BJ (cell line): ENCODE measurements at places on chromosomes 13 and 19. TPM values are rescaled to one million over a fixed set of nuclear protein-coding genes. Genes with fewer than 3 reads are reported as not detected.

Gene CCDC169
- polyA plus RNA-seq, result 0.28 and 0.93 TPM in 2 replicates

Gene DACT3
- polyA plus RNA-seq, result 6.2 and 7.1 TPM in 2 replicates

Gene CGB1
- polyA plus RNA-seq, result not detected in 2 replicates

Gene KIR2DL4
- polyA plus RNA-seq, result not detected in 2 replicates

- no peak for DNase-seq
Measured at GRCh38 chr13:95948656-95949055, 104.5 kb downstream of the UGGT2 start.

GRCh38 chr19:51559240-51559639 is 11.8 kb upstream of the ZNF175 start:
- DNase-seq, result no peak

Gene ADM5
- polyA plus RNA-seq, result 0.39 TPM in 2 replicates

- no peak for DNase-seq
Measured at GRCh38 chr19:16361254-16361653, 36.6 kb downstream of the KLF2 start.

DNA sequence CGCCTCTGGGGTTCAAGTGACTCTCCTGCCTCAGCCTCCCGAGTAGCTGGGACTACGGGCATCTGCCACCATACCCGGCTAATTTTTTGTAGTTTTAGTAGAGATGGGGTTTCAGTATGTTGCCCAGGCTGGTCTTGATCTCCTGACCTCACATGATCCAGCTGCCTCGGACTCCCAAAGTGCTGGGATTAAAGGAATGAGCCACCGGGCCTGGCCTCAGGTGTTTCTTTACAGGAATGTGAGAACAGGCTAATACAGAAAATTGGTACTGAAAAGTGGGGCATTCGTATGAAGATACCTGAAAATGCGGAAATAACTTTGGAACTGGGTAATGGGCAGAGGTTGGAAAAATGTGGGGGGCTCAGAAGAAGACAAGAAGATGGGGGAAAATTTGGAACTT is 2.8 kb upstream of the CDC16 start:
- DNase-seq, result no peak

Gene KLK1
- polyA plus RNA-seq, result 0.15 and 0.17 TPM in 2 replicates
